CD8-positive, alpha-beta memory T cell (primary cell): ENCODE measurements at places on chromosomes 2 and 18. TPM values are rescaled to one million over a fixed set of nuclear protein-coding genes. Genes with fewer than 3 reads are reported as not detected.

The EFEMP1 gene
- not detected for total RNA-seq

DNA sequence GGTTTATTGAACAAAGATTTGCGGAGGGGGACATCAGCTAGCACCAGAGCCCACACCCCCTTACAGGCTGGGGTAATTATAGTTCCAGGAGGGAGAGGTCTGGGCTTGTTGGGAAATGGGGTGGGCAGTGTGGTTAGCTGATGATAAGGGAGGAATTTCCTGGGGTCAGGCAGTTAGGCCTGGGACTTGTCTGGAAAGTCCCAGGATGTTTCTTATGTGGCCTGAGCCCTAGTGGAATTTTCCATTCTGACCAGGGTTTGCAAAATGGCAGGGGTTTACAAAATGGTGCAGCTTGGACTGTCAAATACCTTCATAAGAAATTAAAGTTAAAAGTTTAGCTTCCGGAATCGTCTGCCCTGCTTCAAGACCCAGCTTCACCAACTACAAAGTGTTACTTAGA, 199.1 kb downstream of the FBXO15 start:
- no peak for DNase-seq

The CPO gene
- total RNA-seq, result 0.20 TPM

GRCh38 chr2:145887915-145888314, 1368.0 kb upstream of the ZEB2 start:
- DNase-seq, result no peak

The PDE6D gene
- total RNA-seq, result 33.7 TPM
